ENCODE measurements at places on chromosomes 4 and X.

DNA sequence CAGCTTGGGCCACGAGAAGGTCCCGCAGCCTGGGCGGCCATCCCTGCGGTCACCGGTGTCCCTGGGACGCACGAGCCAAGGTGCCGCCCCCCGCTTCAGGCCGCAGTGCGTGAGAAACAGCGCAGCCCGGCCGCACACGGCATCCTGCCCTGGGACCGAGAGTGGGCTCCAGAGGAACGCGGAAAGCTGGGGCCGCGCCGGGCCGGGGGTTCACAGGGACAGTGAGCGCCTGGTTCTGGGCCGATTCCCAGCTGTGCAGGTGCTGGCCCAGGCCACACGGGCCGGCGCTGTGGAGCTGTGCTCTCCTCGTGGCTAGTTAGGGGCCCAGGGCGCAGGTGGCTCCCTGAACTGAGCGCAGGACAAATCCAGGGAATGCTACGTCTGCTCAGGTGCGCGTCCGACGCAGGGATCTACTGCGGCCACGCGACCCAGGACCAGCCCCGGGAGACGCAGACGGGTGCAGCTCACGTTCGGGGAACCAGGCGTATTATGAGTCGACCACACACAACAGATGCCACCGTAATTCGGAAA lies 25.8 kb upstream of the GTPBP6 start:
- no peak for ATAC-seq

GRCh38 chr4:96874657-96875056 lies 1034.8 kb downstream of the PDHA2 start:
- ATAC-seq = no peak

- ATAC-seq = no peak
Measured at GRCh38 chr4:81650606-81651242, 179.0 kb upstream of the RASGEF1B start.

DNA sequence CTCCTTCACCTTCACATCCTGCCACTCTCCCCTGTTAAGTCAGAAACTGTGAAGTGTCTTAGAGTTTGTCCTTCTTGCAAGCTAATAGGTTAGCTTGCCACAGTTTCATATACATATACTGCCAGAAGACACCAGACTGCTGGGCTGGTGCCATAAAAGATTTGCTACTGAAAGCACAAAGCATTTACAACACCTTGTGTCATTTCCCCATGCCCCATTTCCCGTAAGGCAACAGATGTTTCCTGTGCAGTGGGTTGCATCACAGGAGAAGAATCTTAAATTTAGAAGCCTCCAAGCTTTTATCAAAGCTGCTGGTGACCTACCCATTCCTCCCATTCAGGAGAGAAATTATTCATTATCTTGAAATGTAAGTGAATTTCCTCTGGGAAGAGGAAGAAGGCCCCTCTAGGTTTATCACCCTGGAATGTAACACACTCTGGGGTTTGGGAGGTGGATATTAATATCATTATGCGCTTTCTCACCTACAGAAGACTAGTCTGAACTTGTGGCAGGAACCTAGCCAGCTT lies 34.5 kb upstream of the RAB33B start:
- no peak for ATAC-seq

All from stimulated activated memory B cell treated with anti-CD40 and anti-IgM and Interleukin-4, amounts not matched to agents 10 μg/mL and 1 μg/mL and 100 μg/mL, for 72 hours (primary cell).